ENCODE measurements at places on chromosomes 7 and 10.
A peak's percentile ranks its signal among the peaks of the same experiment; 100 is the strongest.

- DNase-seq: no peak
These were observed 524.6 kb downstream of the LRMDA start for GRCh38 chr10:75955973-75956502.

GRCh38 chr7:30729642-30730041 is 22.3 kb upstream of the INMT start:
- DNase-seq: no peak

- DNase-seq: no peak
These were observed 48.3 kb upstream of the CDC14C start for GRCh38 chr7:48876087-48876486.

- DNase-seq: no peak
These were observed 655.7 kb downstream of the INHBA start for GRCh38 chr7:41047211-41047610.

GRCh38 chr10:24920907-24921881 is 31.2 kb downstream of the PRTFDC1 start:
- peak; percentile 1 for DNase-seq

- DNase-seq: no peak
These were observed 18.6 kb downstream of the RPP30 start for GRCh38 chr10:90890347-90890746.

DNA sequence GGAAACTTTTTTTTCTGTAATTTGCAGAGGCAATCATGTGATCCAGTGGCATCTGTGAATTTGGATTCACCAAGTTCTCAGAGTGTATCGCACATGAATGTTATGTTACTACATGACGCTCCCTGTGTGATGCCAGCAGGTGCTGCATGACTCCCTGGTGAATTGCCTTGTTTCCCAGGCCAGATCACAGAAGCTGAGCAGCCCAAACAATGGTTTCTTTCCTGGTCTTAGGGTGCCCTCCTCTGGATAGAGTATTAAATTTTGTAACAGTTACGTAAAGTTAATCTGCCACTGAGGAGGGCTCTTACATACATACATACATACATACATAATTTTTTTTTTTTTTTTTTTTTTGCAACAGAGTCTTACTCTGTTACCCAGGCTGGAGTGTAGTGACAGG is 3.6 kb downstream of the ZSCAN21 start:
- no peak for DNase-seq

DNA sequence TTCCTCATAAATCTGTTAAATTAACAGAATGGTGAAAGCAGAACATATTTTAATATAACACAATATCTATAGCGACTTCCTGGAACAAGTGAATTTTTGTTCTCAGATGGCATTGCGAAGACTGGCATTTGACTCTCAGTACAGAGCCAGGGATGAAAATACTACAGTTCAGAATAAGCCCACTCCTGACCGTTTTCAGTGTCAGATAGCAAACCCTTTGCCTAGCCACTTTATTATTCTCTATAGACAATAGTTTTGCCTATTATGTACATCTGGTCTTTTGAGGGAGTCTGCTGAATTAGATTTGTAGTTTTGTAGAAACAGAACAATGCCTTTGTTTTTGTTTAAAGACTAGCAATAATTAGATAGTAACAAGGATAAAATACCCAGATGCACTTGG is 2.3 kb downstream of the MINPP1 start:
- no peak for DNase-seq

DNA sequence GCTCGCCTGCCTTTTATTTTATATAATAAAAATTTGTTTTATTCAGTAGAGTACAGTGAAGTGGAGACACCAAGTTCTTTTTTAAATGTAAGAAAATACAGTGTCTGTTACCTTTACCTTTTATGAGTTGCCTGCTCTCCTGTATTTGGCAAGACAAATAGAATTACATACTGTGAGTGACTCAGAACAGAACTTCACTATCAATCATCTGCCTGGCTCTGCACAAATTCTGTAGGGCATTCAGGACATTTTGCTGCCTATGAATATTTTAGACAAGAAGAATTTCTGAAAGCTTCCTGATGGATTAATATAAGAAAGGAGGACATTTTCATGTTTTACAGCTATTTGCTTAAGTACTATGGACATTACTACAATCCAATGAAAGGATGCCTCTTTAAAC is 135.4 kb upstream of the PHF14 start:
- no peak for DNase-seq

DNA sequence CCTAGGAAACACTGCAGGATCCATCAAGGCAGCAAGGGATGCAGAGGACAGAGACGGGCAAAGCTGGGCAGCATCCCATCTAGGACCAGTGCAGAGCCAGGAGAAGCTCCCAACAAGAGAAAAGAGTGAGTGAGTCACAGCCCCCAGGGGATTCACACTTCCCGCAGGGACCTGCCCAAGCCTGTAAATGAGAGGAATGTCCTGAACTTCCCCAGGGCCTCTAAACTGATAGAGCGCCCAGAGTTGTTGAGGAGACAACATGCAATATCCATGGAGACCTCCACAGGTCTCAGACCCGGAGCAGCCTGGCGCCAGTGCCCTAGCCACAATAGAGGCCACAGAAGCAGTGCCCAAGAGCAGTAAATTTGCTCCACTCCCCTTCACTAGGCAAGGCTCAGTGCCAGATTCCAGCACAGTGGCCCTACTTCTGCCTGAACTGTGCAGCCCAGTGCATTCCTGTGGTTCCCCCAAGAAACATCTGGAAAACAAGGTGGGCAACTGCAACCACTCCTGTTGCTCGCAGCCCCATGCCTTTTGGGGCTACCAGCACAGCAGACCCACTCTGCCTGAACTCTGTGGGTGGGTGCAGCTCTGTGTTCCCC is 567.5 kb downstream of the POM121L12 start:
- DNase-seq: no peak

DNA sequence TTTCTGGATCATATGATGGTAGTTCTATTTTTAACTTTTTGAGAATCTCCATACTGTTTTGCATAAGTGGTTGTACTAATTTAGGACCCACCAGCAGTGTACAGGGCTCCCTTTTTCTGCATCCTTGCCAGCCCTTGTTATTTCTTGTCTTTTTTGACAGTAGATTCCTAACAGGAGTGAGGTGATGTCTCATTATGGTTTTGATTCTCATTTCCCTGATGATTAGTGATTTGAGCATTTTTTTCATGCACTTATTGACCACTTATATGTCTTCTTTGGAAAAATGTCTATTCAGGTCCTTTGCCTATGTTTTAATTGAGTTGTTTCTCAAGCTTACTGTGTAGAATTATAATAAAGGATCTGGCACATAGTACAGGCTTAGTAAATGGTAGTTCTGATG is 238.8 kb upstream of the BMPER start:
- no peak for DNase-seq

- DNase-seq: no peak
These were observed 4.5 kb downstream of the PRAP1 start for GRCh38 chr10:133351408-133352318.
